ENCODE measurements at places on chromosomes 13 and 19.

DNA sequence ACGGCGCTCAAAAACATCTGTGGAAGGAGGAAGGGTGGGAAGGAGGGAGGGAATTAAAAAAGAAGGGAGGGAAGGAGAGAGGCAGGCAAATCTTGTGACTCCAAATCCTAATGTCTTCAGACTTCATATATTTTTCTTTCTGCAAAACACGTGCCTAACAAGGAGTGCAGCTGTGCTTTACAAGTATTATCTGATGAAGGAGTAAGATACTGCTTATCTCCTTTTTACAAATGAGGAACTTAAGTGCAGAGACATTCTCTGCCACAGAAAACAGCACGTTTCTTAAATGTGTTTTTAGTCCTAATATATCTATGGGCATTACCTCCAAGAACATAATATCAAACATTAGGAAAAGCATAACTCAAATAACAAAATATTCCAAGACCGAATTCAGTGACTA lies 6.5 kb downstream of the FLT3 start:
- DNase-seq: no peak

DNA sequence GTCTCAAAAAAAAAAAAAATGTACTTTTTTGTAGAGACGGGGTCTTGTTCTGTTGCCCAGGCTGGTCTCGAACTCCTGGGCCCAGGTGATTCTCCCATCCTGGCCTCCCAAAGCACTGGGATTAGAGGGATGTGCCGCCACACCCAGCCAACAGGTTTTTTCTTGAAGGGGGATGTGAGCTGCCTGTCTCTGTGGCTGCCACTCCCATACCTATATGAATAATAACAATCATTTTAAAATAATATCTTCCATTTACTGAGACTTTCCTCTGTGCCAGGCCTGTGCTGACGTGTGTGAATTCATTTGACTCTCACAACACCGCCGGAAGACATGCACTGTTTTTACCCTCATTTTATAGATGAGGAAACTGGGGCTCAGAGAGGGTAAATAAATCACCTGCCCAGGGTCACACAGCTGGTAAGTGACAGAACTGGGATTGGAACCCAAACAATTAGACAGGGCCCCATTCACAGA lies 7.2 kb upstream of the BCL3 start:
- DNase-seq: no peak

- DNase-seq: no peak
Observed at GRCh38 chr19:51121257-51121656, 3.4 kb upstream of the SIGLEC9 start.

DNA sequence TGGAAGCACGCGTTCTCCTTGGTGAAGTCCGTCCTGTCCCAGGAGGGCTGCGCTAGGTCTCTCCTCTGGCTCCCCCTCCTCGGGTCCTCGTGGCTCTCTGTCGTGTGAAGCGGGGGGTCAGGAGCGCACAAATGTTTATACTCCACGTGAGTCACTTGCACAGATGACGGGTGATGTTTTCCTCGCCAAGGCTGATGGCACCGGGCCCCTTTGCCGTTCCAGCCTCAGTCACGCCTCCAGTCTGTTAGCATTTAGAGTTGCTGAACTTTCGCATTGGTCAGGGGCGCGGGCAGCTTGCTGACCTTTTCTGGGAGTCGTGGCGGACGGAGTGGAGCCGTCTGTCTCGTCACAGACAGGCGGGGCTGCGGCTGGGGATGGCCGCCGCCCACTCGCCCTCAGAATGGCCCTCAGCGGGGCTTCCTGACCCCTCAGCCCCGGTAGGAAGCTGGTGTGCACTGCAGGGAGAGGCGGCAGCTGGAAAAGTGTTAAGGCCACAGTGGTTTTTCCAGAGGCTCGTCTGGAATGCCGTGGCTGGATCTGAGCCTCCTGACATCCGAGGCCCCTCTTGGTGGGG lies 13.7 kb downstream of the KLHL26 start:
- no peak for DNase-seq

DNA sequence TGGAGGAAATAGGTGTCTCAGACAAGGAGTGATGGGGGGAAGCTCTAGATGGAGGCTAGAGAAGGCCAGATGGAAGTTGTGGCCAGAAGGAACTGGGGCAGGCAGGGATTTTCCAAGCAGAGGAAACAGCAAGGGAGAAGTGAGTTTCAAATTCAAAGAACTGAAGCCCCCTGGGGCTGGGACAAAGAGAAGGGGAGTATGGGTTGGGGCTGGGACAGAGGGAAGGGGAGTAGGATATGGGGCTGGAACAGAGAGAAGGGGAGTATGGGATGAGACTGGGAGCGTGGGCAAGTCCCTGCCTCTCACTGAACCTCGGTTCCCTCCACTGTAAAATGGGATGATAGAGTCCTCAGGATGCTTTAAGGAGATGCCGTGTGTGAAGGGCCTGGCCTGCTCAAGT lies 1.9 kb upstream of the GTF2F1 start:
- DNase-seq: no peak

DNA sequence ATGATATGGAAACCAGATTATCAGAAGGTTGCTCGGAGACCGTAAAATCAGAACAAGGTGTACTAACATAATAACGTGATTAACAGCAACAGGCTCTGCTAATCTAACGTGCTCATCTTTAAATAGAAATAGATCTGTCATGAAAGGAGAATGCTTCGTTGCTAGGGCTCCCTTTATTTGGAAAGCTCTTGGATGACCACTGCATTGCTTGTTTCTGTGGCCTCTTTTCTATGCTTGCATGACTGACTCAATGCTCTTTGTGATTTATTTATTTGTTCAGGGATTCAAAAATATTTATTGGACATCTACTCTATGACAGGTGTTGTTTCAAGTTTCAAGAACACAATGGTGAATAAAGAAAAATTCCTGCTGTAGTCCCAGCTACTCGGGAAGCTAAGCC lies 22.3 kb upstream of the ZDHHC20 start:
- no peak for DNase-seq

- no peak for DNase-seq
Observed at GRCh38 chr13:60755380-60756163, 358.6 kb downstream of the TDRD3 start.

- DNase-seq: no peak
Observed at GRCh38 chr13:31545616-31546015, 193.7 kb upstream of the RXFP2 start.

GRCh38 chr19:20863176-20863575 lies 59.9 kb upstream of the ZNF85 start:
- DNase-seq: no peak

All from activated effector memory CD4-positive, alpha-beta T cell treated with anti-CD3 and anti-CD28 coated beads, Interleukin-2, amount 50 U/mL, for 16 hours (primary cell).